CD4-positive, alpha-beta memory T cell (primary cell): ENCODE measurements at places on chromosomes 3 and 15. TPM values are rescaled to one million over a fixed set of nuclear protein-coding genes. Genes with fewer than 3 reads are reported as not detected.

GRCh38 chr3:165642761-165643420, 194.3 kb downstream of the BCHE start:
- no peak for DNase-seq

DNA sequence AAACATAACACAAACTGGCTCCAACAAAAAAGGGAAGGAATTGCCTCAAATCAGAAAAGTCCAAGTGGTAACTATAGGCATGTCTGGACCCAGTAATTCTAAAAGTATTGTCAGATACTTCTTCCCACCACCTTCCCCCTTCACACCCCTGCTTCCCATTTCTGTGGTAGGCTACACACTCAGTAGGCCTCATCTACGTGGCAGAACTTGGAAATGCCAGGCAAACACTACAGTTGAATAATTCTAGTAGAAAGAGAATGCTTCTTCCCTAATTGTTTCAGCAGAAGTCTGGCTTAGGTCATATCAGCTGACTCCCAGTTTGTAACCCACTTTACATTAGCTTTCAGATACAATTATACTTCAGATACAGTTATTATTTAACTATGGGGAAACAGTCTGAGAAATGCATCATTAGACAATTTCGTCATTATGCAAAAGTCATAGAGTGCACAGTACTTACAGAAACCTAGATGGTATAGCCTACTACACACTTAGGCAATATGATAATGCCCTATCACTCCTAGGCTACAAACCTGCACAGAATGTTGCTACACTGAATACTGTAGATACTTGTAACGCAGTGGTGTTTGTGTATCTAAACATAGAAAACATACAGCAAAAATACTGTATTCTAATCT, 6.4 kb downstream of the SETMAR start:
- no peak for DNase-seq

The PRSS50 gene
- total RNA-seq = not detected

DNA sequence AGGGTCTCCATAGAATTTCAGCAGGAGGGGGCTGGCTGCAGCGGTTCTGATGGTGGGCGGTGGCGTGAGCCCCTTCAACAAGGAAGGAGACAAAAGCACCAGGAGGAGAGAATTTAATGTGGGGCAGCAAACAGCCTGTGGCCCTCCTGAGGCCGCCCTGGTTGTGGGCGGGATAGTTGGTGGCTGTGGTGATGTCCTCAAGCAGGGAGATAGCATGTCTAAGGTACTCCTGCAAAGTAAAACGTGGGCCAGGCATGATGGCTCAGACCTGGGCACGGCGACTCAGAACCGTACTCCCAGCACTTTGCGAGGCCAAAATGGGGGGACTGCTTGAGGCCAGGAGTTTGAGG, 94.0 kb downstream of the LRRK1 start:
- no peak for DNase-seq

- no peak for DNase-seq
Observed at GRCh38 chr15:31047437-31047836, 54.1 kb downstream of the TRPM1 start.

GRCh38 chr15:73744293-73744692, 8.9 kb downstream of the INSYN1 start:
- no peak for DNase-seq

DNA sequence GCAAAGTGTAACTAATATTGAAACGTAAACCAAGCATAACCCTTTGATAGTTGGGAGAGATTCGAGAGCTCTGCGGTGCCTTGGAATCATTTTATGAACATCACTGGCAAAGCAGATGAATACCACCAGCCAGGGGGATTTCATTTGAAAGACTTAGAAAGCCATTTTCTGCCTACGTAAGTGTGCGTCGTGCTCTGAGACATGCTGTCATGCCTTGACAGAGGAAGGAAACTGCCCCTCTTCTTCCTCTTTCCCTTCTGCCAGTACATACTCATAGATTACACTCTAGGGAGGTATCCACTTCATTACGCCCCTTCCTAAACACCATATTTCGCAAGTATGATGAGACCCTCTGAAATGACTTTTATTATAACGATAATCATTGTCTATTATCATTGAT, 3.3 kb upstream of the MTHFS start:
- no peak for DNase-seq

- no peak for DNase-seq
Observed at GRCh38 chr3:32278714-32279113, 40.2 kb downstream of the CMTM8 start.

DNA sequence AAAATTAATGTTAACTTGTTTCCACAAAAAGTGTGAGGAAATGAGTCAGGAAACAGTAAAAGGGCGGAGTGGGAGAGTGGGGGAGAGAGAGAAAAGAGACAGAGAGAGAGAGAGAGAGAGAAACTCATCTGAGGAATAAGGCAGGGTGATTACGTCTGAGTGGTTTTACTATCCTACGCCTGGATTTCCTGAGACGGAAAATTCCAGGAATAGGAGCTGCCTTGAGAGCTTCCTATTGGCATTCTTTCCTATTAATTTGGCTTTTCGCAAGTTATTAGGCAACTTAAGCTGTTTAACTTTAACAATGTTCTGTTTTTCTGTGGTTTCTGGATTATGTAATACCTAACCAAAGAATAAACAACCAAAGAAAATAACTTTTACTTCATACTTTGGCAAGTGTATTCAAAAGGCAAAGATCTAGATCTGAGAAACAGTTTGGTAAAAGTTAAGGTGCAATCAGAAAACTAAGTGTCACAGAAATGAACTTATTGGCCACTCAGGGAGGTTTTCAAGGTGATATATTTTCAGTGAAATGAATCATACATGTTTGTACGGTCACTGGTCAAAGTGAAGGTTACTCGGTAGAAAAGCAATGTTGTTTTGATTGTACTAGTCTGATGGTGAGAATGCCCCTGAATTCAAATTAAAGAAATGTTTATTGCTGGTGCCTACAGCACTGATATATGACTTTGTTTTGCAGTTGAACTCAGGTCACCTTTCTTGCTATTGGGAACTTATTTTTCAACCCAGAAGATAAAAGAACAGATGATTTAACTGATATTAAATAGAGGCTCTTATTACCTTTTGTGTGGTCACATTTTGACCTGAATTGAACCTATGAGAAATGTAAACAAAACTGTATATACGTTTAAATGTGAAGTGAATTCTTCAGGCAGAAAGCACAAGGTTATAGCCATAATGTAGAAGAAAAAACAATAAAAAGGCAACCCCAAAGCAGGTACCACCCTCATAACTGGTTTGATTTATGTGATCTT, 39.9 kb upstream of the TNFSF10 start:
- peak; percentile 58 for DNase-seq

The TLR9 gene
- total RNA-seq = 2.3 TPM

The TM4SF18 gene
- not detected for total RNA-seq

The DLEC1 gene
- 13.2 TPM for total RNA-seq

The PLA2G4B gene
- 64.5 TPM for total RNA-seq

The STAC gene
- total RNA-seq = not detected

DNA sequence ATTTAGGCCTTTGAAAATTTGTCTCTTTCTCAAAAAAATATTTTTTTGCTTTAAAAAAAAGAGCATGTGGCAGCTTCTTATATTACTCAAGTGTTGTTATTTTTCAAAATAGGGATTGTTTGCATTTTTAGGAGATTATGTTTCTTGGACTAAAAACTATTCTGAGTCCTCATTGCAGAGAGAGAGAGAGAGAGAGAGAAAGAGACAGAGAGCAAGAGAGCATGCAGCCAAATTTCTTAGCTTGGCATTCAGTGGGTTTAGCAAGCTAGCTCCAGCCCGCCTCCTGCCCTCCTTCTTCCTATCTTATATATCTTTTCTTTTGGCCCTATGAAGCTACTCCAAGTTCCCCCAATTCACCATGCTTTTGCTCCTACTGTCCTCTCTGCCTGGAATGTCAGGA, 55.7 kb downstream of the CEMIP start:
- no peak for DNase-seq

The PRICKLE2 gene
- not detected for total RNA-seq

- DNase-seq = no peak
Observed at GRCh38 chr3:28019740-28020139, 221.7 kb upstream of the CMC1 start.

GRCh38 chr3:111956995-111957734, 21.7 kb upstream of the ABHD10 start:
- DNase-seq = no peak

- DNase-seq = no peak
Observed at GRCh38 chr3:155252021-155252420, 41.5 kb downstream of the STRIT1 start.

The BCL2A1 gene
- 28.5 TPM for total RNA-seq

The HRH1 gene
- 0.81 TPM for total RNA-seq

DNA sequence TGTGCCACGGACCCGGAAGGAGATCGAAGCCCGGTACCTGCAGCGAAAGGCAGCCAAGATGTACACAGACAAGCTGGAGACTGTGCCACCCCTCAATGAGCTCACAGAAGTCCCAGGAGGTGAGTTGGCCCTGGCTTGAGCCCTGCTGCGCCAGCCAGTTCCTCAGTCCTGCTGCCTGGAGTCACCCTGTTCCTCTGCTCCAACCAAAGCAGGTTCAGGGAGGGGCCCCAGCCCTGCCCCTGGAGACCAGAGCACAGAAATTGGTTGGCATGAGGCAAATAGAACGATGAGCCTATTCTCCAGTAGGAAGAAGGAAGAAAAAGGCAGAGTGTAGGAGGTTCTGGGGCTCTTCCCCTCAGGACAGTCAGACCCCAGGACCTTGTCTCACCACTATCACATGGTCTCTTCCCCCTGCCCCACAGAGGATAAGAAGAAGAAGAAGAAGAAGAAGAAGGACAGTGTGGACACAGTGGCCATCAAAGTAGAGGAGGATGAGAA, 8.0 kb downstream of the TMIE start:
- no peak for DNase-seq

GRCh38 chr3:44365952-44366351, 27.4 kb downstream of the TCAIM start:
- no peak for DNase-seq

- no peak for DNase-seq
Observed at GRCh38 chr3:103085465-103085864, 650.6 kb downstream of the ZPLD1 start.

The TRPM1 gene
- total RNA-seq = not detected

- no peak for DNase-seq
Observed at GRCh38 chr15:90915216-90915807, 12.2 kb downstream of the MAN2A2 start.

DNA sequence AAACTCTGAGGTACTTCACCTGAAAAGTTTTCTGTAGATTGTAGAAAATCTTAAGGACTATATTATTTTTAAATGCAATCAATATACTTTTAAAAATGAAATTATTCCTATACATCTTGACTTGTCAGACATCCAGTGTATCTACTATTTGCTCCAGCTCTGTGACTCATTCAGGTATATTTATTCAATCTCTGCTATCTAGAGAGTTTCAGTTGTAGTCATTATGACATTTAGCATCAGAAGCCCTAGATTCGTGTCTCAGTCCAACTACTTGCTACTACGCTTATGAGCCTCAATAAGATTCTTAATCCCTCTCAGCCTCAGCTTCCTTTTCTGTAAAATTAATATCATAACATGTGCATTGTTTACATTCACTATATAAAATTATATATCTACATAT, 22.3 kb upstream of the EIF1B start:
- no peak for DNase-seq

DNA sequence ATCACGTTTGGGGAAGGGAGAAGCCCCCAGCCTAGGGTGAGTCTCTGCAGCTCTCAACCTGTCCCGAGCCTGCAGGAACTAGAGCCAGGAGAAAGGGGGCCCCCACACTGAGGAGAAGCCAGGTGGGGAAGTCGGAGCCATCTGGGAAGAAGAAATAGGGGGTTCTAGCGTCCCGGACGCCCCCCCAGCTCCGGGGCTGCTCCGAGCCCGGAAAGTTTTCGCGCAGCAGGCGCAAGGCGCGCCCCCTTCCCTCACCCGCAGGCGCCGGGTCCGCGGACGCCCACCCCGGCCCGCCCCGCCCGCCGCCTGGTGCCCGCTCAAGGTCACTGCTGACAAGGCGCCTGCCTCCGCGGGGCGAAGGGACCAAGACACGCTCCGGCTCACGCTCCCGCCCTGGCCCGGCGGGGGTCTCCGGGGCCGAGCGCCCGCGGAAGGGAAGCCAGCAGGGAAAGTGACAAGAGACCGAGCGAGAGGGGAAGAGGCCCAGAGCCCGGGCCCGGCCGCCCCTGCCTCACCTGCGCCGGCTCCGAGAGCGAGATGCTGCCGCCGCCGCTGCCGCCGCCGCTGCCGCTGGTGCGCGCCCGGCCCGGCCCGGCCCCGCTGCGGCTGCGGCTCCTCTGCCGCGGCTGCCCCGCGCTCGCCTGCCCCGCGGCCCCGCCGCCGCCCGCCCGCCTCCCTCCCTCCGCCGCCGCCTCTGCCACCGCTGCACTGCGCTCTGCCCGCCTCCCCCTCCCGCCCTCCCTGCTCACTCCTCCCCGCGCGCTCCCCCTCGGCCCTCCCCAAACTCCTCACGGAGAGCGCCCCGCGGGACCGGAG, 108.4 kb upstream of the SLC6A11 start:
- no peak for DNase-seq

DNA sequence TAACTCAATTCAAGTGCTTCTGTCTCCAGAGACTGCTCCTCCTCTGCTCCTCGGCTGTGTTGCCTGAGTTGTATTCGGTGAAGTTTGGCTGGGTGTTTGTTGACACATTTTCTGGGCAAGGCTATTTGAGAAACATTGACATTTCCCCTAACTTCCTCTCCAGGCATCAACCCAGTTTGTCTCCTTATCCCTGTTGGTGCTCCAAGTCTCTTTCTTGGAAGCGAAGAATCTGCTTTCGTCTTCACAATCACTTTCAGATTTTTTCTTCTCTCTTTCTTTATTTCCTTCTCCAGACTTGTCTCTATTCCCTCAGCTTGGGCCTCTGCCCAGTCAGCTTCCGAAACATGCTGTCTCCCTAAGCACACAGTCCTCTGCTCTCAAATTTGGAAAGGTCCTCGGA, 84.7 kb downstream of the ETV5 start:
- no peak for DNase-seq

DNA sequence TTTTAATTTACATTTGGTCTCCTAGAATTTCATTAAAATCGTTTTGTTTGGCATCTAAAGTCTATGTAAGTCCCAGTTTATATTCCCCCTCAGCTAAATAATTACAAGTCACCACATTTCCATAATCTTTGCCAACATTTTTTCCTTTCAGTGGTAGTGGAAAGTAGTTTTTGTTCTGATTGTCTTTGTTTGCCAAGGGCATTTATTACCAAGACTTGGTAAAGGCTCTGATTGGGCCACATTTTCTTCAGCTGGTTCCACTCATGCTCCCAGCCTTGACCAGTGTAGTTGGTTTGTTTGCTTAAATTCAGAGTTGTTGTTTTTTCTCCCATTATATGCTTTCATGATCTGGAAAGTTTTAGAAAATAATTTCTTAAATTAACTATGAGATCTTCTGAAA, 153.4 kb upstream of the MME start:
- DNase-seq = no peak

GRCh38 chr3:143221446-143221845, 101.9 kb downstream of the CHST2 start:
- no peak for DNase-seq

GRCh38 chr15:82709081-82709420, 624 bp downstream of the AP3B2 start:
- DNase-seq = no peak

The SLC6A1 gene
- not detected for total RNA-seq
